Activated naive CD4-positive, alpha-beta T cell (primary cell): ENCODE measurements at places on chromosomes 13 and 19.

- DNase-seq, result no peak
These were observed 4.0 kb downstream of the LRP3 start for GRCh38 chr19:33198169-33198568.

DNA sequence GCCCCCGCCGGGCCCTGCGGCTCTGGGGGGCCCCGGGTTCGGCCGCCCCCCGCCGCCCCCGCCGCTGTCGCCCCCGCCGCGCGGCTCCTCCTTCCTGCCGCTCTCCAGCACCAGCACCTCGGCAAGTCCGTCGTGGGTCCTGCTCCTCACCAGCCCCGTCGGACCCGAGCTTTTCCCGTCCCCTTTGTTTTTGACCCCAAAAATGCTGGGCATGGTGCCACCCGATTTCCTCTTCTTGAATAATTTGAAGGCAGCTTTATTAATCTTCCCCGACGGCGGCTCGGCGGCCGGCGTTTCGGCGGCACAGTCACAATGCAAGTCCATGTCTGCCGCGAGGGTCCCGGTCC lies 945 bp downstream of the AMER2 start:
- DNase-seq, result no peak

DNA sequence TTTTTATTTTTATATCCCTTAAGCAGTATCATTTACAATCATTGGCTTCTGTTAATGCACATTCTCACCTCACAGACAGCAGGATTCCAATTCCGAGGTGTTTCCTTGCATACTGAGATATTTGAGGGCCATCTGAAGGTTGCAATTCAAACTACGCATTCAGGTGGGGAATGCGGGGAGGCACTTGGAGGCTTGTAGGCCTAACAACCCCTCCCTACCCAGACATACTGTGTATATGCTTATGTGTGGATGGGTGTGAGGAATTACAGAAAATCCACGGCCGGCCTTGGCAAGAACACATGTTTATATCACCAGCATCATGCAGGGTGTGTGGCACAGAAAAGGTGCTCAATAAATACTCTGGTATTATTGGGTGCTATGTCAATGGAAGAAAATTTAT lies 43.3 kb upstream of the PCDH8 start:
- no peak for DNase-seq

- no peak for DNase-seq
These were observed at the start of gene ZNF560 for GRCh38 chr19:9498183-9498902. TSS of gene ZNF560 (minus strand) at chr19:9498616. CDS start at chr19:9475313, 23,303 bp downstream.

DNA sequence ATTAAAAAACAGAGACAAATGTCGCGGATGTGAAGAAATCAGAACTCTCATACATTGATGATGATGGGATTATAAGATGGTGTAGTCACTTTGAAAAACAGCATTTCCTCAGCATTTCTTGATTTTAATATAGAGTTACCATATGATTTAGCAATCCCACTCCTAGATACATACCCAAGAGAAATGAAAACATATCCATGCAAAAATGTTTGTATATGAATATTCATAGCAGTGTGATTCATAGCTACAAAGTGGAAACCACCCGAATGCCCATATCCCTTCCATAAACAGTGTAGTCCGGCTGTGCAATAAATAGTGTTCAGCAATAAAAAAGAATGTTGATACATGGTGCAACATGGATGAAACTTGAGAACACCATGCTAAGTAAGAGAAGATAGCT lies 44.6 kb downstream of the DPY19L3 start:
- no peak for DNase-seq

DNA sequence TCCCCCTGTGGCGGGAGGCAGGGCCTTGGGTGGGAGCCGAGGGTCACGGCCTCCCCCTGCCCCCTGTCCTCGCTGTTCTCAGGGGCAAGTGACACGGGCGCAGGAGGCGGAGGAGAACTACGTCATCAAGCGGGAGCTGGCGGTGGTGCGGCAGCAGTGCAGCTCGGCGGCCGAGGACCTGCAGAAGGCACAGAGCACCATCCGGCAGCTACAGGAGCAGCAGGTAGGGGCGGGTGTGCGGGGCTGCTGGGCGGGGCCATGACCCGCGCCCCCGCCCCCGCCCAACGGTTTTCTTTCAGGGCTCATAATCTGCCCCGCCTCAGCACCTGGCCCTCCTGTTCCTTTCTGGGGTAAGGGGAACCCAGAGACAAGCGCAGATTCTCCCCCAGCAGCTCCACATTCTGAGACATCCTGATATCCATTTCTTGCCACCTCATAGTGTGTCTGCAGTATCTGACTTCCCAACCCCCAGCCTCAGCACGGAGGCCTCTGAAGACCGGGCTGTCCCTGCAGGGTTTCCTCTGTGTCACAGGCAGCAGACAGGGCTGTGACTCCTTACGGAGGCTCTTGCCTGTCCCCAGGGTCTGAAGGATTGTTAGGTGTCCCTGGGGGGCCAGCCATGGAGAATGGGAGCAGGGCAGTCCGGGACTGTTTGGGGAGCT lies 15.9 kb downstream of the PRR36 start:
- no peak for DNase-seq

- DNase-seq, result no peak
These were observed 4.0 kb upstream of the FTL start for GRCh38 chr19:48961051-48961649.

- peak; percentile 1 for DNase-seq
These were observed 2.6 kb downstream of the MBNL2 start for GRCh38 chr13:97224544-97225300.

GRCh38 chr13:32538143-32538620 lies 413 bp downstream of the N4BP2L2 start:
- peak; percentile 9 for DNase-seq

DNA sequence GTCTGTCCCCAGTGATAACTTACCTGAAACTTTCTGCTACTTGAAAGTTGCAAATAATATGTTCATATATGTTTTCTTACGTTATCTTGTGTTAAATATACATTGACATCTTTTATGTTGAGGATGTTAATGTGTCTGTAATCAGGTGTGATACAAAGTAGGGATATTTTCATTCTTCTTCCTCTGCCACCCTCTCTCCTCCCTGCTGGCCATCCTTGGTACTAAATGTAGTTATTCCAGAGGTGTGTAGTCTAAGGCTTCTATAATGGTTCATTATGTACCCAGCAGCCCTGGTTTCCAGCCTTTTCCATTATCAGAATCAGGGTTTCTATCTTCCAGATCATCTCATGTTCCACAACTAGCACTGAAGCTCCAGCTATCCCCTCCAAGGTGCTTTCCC lies 606.7 kb upstream of the KLHL1 start:
- DNase-seq, result no peak

DNA sequence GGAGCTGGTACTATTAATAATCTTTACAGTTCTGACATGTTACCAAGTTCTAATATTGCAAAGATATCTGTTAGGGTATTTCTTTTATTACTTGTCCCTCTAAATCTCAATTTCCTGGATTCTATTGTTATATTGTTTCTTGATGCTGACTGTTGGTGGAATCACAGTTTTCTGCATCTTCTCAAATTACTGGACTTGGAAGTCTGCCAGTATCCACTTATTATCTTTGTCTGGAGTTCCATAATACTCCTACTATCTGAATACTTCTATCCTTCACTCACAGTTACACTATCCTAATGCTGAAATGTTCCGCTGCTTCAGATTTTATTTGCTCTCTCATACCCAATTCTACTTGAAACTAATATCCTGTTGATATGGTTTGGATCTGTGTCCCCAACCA lies 1985.7 kb upstream of the PRR20A start:
- no peak for DNase-seq

- peak; percentile 62 for DNase-seq
These were observed at the start of gene ATP1A3 for GRCh38 chr19:41993612-41994483. TSS of gene ATP1A3 (minus strand) at chr19:41994230. CDS start at chr19:41994076, 154 bp downstream.

GRCh38 chr19:49458567-49458903 lies 5.5 kb downstream of the ALDH16A1 start:
- DNase-seq, result no peak

DNA sequence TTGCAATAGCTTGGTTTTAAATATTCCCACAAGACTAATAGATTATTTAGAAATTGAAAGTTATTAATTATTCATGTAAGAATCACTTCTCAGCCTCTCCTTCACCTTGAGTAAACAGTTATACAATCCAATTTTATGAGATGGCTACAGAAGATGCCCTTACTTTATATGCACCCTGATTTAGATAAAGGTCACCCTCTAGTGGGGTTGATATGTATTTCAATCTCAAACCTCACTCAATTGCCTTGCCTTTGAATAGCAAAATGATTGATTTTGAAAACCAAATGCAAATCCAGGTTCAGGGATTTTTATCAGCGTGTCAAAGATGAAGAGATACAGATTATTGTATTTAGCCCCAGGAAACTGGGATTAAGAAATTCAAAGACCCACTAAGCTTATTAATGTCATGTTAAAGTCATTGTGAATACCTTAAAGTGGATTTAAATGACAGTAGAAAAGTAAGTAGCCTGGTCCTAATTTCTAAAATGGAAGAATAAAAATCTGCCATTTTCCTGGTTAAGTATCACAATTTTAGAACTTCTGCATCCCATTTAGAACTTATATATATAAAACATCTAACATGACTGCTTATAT lies 305.1 kb downstream of the ITGBL1 start:
- DNase-seq, result no peak

- no peak for DNase-seq
These were observed 58.6 kb upstream of the WDFY2 start for GRCh38 chr13:51525567-51526167.

DNA sequence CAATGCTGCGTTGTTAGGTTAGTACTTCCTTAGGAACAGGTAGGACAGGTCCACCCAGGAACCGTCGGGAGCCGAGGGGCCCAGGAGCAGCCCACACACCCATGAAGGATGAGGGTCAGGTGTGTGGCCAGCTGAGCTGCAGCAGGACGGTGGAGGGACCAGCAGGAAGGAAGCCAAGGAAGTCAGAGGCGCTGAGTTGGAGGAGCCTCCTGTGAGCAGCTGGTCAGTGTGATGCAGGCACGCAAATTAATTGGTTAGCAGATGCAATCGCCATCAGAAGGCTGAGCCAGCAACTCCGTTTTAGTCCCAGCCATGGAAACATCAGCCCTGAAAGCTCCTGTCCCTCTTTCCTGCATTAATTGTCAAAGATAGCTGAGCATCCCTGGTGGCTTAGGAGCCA lies 114.9 kb upstream of the SOX1 start:
- no peak for DNase-seq

DNA sequence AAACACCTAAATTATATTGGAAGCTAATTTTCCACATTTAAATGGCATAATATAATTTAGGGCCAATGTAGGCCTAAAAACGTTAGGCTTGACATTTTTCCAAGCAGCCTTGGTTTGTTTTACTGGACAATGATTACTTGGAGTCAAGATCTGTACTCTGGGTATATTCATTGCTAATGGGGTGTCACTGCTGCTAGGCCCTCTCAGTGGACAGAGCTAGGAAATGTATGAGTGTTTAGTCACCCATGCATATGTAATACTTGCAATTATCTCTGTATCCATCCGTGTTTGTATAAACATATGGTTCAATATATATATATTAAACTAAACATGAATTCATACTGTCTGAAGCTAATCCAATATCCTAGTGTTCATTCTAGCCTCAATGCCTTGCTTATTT lies 598.1 kb downstream of the DCT start:
- no peak for DNase-seq

DNA sequence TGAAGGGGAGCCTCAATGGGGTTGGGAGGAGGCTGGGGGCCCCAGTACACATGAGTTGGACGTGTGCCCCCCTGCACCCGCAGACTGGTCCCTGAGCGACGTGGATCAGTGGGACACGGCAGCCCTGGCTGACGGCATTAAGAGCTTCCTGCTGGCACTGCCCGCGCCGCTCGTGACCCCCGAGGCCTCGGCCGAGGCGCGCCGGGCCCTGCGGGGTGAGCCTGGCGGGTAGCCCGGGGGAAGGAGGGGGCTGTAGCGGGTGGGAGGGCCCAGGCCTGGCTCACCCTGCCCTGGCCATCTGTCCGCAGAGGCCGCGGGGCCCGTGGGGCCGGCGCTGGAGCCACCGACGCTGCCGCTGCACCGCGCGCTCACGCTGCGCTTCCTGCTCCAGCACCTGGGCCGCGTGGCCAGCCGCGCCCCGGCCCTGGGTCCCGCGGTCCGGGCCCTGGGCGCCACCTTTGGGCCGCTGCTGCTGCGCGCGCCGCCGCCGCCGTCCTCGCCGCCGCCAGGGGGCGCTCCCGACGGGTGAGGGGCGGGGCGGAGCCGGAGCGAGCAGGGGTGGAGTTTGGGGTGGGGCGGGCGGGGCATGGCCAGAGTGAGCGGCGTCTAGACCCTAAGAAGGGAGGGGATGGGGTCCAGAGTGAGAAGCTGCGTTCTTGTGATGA lies 8.1 kb downstream of the PIK3R2 start:
- peak; percentile 54 for DNase-seq

DNA sequence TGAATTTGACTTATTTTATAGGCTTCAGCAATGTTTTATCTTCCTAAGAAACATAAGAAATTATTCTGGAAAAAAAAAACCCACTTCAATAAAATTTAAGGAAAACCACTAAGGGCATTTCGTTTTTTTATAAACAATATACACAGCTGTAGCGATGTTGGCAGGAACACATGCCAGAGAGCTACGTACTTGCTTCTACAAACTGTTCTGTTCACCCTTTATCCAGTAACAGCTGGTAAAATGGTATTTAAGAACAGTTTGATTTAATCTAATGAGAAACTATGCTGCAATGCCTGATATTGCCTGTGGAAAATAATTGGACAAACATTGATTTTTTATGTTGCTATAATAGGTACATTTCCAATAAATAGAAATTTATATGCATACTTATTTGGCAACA lies 137.2 kb upstream of the DACH1 start:
- no peak for DNase-seq

GRCh38 chr19:49339301-49340068 lies 4.3 kb downstream of the CD37 start:
- no peak for DNase-seq

DNA sequence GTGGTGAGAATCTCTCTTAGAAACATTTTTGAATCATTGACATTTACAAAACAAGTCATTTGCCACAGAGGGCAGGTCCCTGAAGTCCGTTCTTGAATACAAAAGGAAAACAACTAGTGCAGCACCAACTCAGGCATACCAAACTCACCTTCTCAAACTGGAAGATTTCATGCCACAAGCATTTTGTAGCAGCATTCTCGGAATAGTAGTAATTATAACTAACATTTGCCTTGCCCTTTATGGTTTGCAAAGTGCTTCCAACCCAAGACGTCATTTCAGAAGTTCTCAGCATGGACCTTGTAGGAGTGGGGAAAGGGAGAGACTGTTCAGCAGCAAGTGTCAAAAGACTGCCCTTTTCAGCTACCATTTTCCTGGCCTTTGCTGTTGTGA lies 344.6 kb downstream of the RFC3 start:
- no peak for DNase-seq

DNA sequence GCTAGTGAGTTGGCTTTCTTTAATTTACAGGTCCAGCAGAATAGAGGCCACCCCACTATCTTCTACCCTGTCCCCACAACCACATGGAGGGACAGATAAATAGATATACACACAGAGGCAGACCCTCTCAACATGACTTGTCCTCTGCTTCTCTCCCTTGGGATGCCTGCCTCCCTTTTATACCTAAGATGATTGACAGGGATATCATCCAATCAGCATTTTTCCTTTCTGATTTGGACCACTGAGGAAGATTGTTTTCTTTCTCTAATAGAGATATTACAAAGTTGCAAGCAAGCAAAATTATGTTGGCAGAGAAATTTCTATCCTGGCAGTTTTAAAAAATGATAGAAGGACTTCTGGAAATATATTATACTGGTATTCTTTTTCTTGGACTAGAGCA lies 35.8 kb downstream of the STOML3 start:
- no peak for DNase-seq

GRCh38 chr13:99000137-99000536 lies 22.3 kb upstream of the DOCK9 start:
- DNase-seq, result no peak
